Activated naive CD4-positive, alpha-beta T cell (primary cell): ENCODE measurements at places on chromosomes 11 and 22.
A peak's percentile ranks its signal among the peaks of the same experiment; 100 is the strongest.

- no peak for DNase-seq
These were observed 87.9 kb downstream of the OSBP2 start for GRCh38 chr22:30782613-30783012.

GRCh38 chr11:4496557-4497248 is 14.3 kb downstream of the OR52K1 start:
- DNase-seq: no peak

DNA sequence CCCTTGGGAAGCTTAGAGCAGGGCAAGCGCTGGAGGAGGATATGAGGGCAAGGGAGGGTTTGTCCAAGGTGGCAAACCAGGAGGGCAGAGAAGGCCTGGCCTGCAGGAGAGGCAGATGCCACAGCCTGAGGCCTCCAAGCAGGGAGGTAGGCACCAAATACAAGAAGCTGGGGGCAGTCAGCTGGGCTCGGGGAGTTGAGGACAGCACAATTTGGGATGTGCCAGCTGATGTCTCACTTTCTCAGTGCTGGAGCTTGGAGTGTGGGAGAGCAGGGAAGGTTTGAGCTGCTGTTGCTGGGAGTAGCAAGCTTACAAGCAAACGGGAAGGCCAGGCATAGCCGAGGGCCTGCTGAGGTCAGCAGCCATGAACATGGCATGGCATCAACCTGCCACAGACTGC is 4.0 kb downstream of the ZDHHC24 start:
- DNase-seq: no peak

- no peak for DNase-seq
These were observed 73.4 kb downstream of the MED15 start for GRCh38 chr22:20580611-20581502.

DNA sequence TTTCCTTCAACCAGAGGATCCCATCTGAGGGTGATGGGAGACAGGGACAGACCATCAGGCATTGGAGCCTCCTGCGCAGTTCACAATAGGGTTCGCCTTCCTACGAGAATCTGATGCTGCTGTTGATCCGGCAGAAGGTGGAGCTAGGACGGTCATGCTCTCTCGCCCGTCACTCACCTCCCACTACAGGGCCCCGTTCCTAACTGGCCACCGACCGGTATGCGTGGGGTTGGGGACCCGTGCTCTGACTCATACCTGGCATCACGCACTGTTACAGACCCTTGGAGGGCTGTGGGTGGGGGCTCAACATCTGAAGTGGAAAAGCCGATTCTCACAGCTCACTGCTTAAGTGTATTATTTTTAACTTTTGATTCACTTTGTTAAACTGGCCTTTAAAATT is 402.3 kb downstream of the BRD1 start:
- no peak for DNase-seq

- DNase-seq: no peak
These were observed 22.0 kb upstream of the CD81 start for GRCh38 chr11:2355000-2355644.

DNA sequence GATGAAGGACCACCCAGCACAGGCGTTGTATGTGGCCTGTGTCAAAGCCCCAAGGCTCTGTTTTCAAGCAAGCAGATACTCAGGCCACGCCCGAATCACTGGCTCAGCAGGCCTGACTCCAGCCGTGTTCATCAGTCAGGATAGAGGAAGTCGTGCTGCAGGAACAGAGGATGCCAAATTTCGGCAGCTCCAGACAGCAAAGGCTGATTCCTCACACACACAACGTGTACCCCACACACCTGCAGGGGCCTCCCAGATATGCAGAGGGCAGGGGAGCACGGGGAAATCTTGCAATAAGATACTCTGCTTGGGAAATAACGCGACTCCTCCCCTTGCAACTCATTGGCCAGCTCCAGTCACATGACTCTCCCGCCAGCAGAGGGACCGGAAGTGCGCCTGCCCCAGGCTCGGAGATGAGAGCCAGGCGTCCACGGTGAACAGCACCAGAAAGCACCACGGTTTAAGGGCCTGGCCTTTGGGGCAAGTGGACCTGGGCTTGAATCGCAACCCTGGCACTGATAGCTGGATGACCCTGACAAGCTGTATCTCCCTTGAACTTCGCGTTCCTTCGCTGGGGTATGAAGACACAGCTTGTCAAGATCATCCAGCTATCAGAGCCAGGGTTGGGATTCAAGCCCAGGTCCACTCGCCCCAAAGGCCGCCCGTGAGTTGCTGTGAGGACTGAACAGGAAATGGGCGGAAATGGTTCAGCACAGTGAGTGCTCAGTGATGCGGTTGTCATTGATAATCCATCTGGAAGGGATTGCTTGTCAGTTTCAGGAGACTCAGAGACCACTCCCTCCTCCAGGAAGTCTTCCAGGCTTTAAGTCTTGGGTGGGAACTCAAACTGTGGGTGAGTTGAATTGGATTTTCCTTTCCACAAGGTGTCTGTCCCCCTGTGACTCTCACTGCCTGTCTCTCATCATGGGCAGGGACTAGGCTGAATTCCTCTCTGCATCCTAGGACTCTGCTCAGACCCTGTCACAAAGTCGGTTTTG is 88.5 kb downstream of the MYEOV start:
- no peak for DNase-seq

GRCh38 chr11:2378527-2379210 is 1.6 kb downstream of the CD81 start:
- DNase-seq: no peak

GRCh38 chr22:22430111-22430820 is 78.3 kb downstream of the ZNF280B start:
- DNase-seq: no peak

GRCh38 chr11:128610721-128611617 is 23.6 kb upstream of the ETS1 start:
- DNase-seq: peak; percentile 41

GRCh38 chr11:64534391-64534801 is 56.6 kb upstream of the SLC22A12 start:
- DNase-seq: no peak

DNA sequence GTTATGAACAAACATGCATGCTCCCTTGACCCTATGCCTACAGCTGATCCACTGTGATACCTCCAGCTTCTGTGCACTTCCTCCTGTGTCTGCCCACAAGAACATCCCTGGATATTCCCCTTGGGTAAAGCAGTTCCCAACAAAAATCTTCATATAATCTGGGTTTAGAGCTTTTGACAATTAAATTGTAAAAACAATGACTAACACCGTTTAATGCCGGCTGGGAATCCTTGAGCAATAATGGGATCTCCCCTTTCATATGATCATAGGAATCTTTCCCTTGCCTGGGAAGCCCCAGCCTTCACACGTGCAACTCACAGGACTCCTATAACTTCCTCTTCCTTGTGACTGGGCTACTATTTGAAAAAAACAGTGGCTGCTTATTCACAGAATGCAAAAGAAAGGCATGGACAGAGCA is 6.3 kb upstream of the ZC3H12C start:
- no peak for DNase-seq

- no peak for DNase-seq
These were observed 18.9 kb downstream of the MRGPRG start for GRCh38 chr11:3199537-3200295.

DNA sequence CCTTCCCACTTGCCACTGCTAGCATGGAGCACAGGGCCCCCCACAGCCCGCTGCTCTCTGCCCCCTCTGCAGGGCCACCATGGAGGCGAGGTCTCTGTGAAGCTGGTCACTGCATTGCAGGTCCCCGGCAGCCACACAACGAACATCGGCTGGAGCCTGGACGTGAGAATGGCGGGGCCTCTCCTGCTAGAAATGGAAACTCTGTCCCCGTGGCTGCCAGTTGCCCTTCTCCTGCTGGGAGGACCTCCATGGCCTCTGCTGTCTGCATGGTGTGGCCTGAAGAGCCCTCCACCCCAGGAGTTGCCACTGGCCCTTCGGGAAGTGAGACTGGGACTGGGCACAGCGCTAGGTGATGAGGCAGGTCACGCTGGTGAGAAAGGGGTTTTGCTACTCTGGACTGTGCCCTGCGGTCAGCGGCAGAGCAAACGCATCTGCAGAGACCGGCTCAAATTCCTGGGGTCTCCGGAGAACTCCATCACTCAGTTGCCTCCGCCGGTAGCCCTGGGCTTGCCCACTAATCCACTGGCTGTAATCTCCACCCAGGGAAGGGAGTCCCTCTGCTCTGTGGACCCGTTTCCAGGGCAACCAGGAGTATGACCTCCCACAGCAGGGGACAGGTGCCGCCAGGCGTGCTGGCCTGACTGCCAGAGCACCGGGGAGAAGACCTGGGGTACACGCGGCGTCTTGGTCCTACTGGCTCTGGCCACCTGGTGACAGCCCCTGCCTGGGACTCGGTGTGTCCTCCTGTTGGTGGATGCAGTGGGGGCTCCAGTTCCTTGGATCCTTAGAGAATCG is 806.3 kb downstream of the BRD1 start:
- DNase-seq: no peak

DNA sequence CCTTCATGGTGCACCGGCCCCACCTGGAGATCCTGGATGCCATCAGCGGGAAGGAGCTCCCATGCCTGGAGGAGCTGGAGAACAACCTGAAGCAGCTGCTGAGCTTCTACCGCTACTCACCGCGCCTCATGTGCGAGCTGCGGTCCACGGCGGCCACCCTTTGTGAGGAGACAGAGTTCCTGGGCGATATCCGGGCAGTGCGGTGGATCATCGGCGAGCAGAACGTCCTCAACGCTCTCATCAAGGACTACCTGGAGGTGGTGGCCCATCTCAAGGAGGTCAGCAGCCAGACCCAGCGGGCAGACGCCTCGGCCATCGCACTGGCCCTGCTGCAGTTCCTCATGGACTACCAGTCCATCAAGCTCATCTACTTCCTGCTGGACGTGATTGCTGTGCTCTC is 59.2 kb downstream of the SYT13 start:
- no peak for DNase-seq
